ENCODE measurements at places on chromosomes 7 and 10.

DNA sequence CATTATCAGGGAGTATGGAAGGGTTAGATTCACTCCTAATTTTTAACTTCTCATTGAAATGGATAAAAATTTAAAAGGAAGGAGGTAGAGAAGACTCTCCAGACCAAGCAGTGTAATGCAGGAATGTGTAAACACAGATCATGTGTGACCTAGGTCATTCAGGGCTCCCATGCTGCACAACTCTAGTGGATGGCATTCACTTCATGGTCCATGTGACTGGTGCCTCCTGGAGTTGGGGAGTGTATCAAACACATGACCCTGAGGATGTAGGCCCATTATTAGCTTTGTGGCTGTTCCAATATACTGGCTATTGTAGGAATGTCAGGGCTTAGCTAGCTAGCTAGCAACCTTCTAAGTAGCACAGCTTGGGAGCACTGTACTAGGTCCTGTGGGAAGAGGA is 109.9 kb downstream of the SLC25A13 start:
- no peak for DNase-seq

- DNase-seq = no peak
Measured at GRCh38 chr7:3655635-3656034, 354.6 kb downstream of the SDK1 start.

- no peak for DNase-seq
Measured at GRCh38 chr10:73965890-73966768, 31.8 kb upstream of the VCL start.

DNA sequence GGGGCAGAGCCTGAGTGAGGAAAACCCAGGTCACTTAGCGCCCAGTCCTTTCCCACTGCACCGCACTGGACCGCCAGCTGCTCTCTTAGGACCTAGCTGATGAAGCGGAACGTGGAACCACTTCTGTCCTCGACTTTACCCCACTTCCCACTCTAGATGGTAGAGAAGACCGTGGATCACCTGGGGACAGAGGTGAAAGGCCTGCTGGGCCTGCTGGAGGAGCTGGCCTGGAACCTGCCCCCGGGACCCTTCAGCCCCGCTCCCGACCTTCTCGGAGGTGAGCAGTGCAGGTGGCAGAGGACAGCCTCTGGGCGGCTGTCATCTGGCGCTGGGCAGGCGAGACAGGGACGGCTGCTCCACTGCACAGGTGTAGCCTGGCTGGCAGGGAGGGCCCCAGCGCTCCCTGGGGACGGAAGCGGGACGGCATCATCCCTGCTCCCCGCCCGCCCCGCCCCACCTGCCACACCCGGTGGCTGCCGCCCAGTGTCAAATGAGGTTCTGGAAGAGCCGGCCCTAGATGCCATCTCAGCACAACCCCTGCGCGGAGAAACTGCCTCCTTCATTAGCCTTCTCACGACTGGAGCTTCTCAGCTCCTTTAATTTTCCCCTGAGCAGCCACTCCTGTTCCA is 11.7 kb downstream of the PLAC9 start:
- DNase-seq = no peak

DNA sequence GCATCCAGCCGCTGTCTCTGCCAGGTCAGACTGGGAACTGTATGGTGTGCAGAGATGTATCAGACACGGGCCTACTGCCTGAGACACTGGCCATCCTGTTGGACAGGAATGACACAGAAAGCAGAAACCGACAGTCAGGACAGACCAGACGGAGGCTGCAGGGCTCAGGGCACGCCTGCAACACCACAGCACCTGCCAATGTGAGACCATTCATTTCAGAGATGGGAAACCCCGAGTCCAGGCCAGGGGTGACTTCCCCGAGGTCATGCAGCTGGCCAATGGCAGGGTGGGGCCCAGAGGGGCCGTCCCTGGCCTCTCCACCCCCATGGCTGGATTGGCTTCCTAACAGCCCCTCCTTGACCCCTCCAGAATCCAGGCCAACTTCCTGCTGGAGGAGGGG is 34.7 kb downstream of the GRID1 start:
- DNase-seq = no peak

DNA sequence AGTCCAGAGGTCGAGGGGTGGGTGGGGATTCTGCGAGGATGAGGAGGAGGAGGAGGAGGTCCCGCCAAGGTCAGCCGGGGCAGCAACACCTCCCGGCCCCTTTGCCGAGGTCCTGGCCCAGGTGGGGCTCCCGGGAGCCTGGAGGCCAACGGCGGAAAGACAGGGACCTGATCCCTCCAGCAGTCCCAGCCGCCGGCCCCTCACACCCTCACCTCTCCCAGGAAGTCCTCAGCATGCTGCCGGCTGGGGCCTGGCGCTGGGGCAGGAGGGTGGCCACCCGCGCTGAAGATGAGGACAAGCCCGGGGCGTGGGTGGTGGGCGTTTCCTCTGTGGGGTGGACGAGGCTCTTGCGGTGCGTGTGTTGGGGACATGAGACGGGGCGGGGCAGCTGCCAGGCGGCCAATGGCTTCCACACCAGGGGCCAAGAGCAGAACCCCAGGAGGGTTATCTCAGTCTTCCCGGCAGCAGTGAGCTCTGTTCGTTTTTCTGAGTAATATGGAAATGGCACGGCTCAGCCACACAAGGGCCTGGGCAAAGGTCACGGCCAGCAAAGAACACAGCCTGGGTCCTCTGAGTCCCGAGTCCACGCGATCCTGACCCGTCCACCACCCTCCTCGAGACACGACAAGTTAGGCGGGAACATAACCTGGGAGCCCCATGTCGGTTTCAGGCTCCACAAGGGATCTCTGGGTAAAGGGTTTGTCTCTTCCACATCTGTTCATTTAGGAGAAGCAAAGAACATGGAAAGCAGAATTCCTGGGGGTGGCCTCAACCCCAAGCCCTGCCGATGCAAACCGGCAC is 82.9 kb upstream of the PDGFA start:
- peak; percentile 18 for DNase-seq

DNA sequence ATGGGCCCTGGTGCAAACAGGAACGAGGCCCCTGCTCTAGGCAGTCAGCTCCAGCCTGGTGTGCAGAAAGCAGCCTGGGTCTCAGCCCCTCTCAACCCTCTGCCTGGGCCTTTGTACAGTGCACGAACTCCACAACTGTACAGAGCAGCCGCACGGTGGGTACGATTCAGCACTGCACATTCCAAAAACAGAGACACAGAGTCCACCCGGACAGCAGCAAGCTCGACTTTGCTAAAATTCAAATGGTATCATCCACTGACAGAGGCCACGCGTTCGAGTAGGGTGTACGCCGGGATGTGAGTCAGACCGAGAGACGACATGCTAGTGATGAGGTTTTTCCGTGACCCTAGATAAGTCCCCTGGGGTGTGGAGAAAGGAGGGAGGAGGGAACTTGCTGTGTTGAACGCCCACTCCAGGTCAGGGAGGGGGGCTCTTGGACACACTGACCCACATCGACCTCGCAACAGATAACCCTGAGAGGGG is 65.6 kb upstream of the PDGFA start:
- DNase-seq = peak; percentile 29

GRCh38 chr10:28991333-28992270 is 297.3 kb upstream of the LYZL1 start:
- DNase-seq = peak; percentile 9

GRCh38 chr7:30459591-30460245 is 18.9 kb downstream of the NOD1 start:
- DNase-seq = no peak

DNA sequence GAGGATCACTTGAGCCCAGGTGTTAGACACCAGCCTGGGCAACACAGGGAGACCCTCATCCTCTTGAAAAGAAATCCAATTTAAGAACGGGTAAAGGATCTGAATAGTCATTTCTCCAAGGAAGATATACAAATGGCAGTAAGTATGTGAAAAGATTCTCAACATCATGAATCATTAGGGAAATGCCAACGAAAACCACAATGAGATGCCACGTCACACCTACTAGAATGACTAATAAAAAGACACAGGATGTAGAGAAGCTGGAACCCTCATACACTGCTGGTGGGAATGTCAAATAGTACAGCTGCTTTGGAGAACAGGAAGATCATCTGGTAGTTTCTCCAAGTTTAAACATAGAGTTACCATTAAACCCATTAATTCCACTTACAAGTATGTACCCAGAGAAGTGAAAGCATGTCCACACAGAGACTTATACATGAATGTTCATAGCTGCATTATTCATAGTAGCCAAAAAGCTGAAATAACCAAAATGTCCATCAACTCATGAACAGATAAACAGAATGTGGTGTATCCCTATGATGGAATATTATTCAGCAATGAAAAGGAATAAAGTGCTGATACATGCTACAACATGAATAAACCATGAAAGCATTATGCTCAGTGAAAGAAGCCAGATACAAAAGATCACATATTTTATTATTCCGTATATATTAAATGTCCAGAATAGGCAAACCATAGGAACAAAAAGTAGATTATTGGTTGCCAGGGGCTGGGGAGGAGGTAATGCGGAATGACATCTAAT is 13.1 kb upstream of the ZMIZ2 start:
- DNase-seq = no peak

- DNase-seq = no peak
Measured at GRCh38 chr10:22723783-22724182, 9.4 kb upstream of the PIP4K2A start.

- no peak for DNase-seq
Measured at GRCh38 chr7:137881607-137882260, 35.0 kb upstream of the DGKI start.

DNA sequence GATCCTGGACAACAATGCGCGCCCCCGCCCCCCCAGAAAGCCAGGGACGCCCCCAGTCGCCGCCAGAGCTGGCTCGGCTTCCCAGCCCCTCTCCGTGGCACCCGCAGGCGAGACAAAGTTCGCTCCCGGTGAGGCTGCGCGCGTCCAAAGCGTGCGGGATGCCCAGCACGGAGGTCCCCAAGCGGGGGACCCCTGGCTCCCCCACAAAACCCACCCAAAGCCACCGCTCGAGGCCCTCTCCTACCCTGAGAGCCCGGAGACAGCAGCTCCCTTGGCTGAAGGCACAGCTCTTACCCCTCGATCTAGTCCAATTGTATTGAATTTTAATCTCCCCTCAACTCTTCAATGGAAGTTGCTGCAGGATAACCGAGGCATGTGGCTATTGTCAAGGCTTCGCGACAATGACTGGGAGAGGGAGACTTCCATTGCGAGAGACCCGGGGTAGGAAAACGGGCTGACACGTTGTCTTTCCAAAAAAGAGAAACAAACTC is 305.3 kb downstream of the PRPF18 start:
- DNase-seq = no peak

GRCh38 chr7:155594961-155595366 is 48.6 kb upstream of the CNPY1 start:
- DNase-seq = no peak

DNA sequence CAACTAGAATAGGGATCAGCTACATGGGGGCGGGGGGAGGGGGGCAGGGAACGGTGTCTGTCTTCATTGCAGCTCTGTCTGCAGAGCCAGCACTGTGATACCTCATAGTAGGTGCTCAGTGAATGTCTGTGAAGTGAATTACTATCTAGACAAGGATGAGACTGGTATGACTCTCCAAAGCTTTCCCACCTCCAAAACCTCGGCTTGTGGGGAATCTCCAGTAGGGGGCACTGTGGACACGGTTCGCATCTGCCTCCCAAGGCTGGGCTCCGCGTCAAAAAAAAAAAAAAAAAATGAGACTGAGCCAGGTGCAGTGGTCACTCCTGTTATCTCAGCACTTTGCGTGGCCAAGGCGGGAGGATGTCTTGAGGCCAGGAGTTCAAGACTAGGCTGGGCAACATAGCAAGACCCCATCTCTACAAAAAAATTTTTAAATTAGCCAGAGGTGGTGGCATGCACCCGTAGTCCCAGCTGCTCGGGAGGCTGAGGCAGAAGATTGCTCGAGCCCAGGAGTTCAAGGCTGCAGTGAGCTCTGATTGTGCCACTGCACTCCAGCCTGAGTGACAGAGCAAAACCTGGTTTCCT is 9.6 kb downstream of the TRIM56 start:
- no peak for DNase-seq

DNA sequence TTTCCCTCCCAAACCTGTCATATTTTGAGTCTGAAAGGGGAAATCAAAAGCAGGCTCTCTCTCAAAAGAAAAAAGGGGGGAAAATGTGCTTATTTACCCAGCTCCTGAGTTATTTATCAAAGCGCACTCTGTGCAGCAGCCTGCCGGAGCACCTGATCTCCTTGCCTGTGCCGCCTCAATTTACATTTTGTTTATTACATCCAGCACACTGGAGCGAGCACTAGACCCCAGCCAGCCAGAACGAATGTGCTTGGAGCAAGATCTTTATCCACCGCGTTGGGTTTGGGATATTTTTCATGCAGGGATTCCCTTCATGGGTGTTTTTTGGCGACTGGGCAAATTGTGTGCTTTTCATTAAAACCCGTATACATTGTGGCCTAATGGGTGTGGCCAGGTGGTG is 161.9 kb upstream of the INSYN2A start:
- DNase-seq = no peak

DNA sequence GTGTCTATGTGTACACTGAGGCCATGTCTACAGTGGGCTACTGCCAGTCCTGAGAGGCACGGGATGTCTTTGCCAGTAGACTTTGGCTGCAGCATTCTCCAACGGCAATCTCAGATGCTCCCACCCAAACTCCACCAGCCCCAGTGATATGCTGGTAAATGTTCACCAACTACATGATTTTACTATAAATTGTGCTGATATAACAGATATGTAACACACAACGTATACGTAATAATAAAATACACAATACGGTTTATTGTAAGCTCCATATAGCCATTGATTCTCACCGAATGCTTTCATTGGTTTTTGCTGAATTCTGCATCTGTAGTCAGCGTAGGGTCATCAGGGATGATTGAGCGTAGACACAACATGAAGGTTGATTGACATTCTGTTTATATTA is 47.3 kb upstream of the C7orf33 start:
- DNase-seq = no peak

DNA sequence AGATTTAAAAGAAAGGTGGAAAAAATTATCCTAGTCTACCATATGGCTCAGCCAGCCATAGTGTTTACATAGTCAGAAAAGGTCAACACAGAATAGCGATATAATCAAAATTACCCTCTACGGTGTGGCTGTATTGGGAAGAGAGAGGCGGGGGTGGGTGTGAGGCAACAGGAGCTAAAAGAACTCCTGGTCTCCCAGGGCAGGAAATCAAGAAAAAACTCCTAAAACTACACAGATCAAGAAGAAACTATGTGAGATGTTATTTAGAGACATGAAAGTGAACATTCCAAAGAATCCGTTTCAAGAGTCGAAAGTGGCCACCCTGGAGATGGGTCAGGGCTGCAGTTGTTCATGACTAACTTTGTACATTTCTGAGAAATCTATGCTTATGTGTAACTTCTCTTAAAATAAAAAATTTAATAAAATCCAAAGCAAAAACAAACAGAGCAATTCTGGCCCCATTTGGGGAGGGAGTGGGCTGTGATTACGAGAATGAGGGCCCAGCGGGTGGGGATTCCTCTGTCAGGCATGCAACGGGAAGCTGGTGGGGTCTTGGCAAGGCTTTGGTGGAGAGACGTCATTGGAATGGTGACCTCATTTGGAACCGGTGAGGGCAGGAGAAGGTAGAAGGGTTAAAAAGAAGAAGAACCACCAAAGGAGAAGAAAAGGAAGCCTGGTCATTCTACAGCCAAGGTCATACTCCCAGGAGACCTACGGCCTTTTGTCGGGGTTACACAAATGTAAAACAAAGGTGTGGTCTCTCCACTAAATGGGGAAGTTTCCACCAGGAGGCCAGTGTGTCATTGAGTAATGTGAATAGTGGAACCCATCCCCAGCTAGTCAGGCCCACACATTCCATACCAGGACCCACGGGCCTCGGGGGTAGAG is 71.2 kb upstream of the DUSP5 start:
- no peak for DNase-seq

Data from T-helper 17 cell (primary cell).